Left lung (tissue), 14 donors: ENCODE measurements at places on chromosomes 12 and 14.

DNA sequence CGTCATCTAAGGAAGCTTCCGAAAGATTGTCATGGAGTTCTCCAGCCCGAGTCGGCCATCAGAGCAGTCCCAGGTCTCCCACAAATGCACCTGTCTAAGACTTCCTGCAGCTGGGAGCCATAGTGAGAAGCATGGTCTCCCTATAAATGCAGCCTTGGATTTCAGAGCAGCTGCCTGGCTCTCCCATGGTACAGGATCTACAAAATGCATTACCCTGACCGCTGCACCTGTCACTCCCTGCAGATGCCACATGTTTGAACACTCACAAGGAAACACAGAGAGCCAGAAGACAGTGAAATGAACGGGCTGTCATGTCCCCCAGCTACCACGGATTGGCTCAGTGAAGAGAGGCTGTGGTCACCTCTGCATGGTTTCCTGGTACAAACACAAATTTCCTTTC is 702.7 kb downstream of the MED13L start:
- no peak for DNase-seq

DNA sequence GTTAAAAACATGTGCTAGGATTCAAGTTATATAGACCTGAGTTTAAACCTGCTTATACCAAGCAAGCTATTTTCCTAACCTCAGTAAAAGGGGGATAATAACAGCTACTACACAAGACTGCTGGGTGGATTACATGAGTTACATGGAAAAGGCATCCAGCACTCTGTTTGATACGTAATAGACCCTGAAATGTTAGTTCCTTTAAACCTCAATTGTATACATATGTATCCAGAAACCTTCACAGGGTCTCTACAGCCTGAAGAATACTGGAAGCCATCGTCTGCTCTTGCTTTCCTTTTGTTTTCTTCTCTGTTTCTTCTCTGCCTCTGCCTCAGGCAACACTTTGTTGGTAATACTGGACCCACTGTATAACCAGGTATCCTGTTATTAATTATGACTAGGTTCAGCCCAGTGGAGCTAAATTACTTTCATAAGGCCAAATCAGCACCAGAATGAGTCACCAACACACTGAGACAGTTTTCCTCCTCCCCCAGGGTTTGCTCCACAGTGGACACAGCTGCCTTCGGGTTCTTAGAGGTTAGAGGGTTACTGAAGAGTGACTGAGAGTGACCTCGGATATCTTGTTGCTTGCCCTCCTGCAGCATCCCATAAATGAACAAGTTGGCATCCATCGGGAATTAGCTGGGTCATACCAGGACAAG is 127.1 kb downstream of the CAPZA3 start:
- no peak for DNase-seq

- no peak for DNase-seq
These were observed 38.4 kb downstream of the ZFHX2 start for GRCh38 chr14:23513005-23513817.

GRCh38 chr14:88895116-88895515 is 70.7 kb downstream of the TTC8 start:
- DNase-seq = no peak

DNA sequence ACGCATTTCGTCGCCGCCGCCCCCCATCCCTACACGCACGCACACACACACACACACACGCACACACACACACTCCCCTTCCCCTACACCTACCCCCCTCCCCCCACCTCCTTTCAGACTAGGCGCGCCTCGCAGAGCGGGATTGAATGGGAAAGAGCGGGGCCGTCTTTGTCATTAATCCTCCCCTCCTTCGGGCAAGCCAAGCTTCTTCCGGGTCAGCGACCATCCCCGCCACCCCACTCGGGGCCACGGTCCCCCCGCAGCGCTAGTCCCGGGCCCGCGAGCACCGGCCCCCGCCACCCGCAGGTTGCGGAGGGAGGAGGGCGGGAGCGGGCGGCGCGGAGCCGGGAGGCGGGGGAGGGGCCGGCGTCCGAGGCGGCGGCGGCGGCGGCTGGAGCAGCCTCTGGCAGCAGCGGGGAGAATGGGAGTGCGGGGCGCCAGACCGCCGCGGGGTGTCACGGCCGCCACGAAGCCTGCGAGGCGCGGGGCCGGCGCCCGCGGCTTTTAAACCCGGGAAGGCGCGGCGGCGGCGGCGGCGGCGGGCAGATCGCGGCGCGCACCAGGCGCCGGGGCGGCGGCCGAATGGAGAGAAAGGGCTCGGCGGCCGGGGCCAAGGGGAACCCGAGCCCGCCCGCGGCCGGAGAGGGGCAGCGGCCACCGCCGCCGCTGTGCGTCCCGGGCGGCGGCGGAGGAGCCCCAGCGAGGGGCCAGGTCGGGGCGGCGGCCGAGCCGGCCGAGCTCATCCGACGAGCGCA is at the start of gene TTC9:
Gene TTC9 (plus strand): TSS at position 369 of the 755 bp plus-strand sequence. CDS start 214 bp downstream, at position 583.
- DNase-seq = no peak

GRCh38 chr12:23631786-23632377 is 317.6 kb downstream of the SOX5 start:
- no peak for DNase-seq

GRCh38 chr12:110582276-110583136 is 612 bp downstream of the PPTC7 start:
- DNase-seq = peak; percentile 95

DNA sequence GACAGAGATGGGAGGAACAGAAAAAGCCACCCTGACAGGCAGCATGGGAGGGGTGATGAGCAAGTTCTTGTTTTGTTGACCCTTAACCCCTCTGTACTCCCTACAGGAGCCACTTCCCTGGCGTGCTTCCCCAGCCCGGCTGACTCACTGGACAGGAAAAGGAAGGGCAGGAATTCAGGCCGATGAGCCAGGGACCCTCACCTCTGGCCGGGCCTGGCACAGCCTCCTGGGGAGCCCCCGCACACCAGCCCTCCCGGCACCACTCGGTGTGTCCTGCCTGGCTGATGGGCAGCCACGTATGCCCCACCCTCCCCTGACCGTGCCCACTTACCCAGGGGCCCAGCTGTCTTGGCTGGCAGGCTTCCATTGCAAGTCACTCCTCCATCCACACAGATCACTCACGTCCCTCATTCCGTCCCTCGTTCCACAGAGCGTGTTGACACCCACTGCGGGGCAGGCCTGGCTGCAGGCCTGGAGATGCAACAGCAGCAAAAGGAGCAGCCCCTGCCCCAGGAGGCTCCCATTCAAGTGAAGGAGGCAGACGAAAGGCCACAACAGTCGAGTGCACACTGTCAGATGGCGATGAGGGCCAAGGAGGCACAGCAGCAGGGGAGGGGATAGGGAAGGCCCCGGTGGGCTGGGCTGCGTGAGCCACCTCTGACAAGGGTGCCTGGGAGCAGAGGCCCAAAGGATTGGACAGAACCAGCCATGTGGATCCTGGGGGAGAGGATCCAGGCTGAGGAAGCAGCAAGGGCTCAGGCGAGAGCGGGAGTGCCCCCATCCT is 19.7 kb upstream of the CD9 start:
- DNase-seq = no peak

DNA sequence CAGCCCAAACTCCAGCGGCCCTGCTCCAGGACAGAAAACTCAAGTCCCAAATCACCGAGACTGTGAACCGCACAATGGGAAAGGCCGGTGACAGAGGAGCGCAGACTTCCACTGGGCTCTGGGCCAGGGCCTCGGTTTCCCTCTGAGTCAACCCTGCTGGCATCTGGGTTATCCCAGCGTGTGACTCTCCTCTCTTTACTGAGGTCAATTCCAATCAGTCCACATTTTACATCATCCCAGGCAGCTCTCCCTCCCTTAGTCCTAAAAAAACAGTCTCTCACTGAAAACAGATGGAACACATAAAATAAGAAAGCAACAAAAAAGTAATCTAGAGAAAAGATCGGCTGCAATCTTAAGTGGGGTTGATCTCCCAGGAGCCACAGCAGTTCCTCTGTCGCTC is 36.9 kb downstream of the ITPK1 start:
- no peak for DNase-seq

DNA sequence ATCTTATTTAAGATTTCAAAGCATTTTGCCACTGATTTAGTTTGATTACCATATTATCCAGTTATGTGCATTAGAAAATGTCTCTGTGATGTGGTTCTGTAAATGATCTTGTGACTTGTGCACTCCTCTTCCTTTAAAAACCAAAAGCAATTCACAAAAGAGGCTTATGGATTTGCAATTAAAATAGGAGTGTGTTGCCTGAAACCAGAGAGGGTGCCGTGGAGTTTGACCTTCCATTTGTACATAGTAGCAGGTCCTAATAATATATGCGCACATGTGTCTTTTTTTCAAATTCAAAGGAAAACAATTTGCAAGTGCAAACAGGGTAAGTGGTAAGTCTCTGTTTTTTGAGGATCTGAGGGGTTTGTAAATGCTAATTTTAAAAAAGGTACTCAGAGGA is 470.9 kb downstream of the VRK1 start:
- no peak for DNase-seq

DNA sequence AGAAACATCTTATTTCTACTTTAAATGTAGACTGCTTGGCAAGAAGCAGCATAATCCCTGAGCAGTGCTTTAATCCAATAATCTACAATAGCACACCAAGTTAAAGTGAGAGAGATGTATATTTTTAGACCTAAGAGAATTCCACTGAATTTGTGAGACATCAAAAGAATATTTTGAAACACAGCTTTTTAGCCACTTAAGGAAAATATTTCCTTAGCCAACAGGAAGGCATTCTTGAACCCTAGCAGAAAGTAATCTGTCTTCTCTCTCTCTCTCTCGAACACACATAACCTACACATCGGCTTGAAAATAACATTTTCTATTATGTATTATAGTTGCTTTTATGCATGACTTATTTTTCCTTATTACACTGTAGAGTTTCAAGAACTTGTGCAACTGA is 34.0 kb downstream of the KITLG start:
- DNase-seq = no peak

GRCh38 chr12:51085757-51086156 is 2.4 kb upstream of the CSRNP2 start:
- DNase-seq = no peak

GRCh38 chr12:12474931-12475795 is 87.5 kb downstream of the DUSP16 start:
- no peak for DNase-seq

DNA sequence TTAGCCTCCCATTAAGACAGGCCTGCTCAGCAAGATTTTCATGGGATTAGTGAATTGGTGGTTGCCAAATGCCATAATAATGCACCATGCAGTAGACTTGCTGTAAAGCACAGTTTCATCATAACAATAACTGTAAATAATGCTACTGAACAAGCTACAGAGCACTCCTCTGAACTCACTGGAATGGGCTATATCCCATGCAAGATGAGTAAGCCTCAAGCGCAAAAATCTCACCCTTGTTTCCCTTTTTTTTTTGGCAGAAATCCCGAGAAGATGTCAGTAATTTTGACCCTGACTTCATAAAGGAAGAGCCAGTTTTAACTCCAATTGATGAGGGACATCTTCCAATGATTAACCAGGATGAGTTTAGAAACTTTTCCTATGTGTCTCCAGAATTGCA is 145.9 kb upstream of the HIF1A start:
- no peak for DNase-seq

- no peak for DNase-seq
These were observed 179.0 kb downstream of the RIMBP2 start for GRCh38 chr12:130537051-130537450.

DNA sequence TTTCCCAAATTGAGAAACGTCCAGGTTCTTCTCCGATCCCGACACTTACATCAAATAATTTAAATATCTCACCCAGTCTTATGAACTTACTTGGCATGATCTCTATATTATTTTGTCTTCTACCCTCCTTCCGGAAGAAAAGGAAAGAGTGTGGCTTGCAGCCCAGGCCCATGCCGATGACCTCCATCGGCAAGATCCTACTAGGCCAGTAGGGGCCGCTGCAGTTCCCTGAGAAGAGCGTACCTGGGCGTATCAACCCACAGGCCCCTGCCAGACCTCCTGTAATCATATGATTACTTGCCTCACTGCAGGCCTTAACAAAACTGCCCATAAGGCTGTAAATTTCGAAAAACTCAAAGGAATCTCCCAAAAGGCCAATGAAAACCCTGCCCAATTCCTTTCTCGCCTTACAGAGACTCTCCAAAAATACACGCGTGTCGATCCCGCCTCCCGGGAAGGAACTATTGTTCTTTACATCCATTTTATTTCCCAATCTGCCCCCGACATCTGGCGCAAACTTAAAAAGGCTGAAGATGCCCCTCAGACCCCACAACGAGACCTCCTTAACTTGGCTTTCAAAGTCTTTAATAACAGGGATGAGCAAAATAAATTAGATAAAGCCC is 69.6 kb downstream of the MOK start:
- DNase-seq = peak; percentile 75

DNA sequence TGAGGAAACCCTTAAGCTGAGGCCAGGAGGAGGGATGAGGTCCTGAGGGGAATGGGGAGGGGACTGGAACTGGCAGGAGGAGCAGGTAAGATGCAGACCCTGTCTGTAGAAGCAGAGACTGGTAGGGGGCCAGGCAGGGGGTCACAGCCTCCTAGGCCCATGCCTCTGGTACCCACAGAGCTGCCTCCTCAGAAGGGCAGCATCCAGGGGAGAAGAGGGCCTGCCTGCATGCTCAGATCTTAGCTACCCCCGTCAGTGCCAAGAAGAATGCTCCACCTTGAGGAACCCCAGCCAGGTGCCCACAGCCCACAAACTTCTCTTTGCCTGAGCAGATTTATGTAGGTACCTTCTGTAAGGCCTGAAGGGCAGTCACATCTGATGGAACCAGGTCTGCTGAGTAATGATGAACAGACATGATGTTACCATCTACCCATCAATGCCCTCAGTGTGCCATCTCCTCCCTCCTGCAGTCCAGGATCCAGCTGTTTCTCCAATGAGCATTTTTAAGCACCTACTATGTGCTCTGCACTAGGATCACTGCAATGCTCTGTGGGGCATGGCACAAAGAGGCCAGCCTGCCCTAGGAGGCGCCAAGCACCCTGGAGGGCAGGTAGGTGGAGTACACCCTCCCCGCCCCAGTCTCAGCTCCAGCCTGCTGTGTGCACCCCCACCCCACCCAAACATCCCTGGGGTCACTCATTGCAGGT is 24.8 kb upstream of the ZFP36L1 start:
- DNase-seq = no peak

- no peak for DNase-seq
These were observed 35.0 kb downstream of the GIT2 start for GRCh38 chr12:109961201-109961600.

GRCh38 chr12:85659754-85660530 is 176.3 kb downstream of the RASSF9 start:
- DNase-seq = no peak

- DNase-seq = no peak
These were observed 313.9 kb downstream of the NRXN3 start for GRCh38 chr14:78484028-78484427.

GRCh38 chr14:48504921-48505320 is 829.5 kb upstream of the MDGA2 start:
- DNase-seq = no peak

DNA sequence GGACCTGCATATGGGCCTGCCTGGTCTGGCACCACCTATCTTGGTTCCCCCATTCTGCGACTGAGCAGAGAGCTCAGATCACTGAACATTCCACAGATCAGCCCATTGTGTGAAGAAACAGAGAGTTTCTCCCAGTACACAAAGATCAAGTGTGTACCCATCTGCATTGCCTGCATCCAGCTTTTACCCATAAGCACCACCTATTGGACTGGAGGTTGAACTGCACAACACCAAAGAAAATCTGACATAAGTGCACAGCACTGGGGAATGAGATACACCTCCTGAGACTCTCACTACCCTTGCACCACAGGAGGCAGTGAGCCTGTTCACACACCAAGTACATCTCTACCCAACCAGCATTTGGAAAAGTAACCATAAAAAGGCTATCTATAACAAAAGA is 362.6 kb upstream of the CLEC14A start:
- DNase-seq = no peak
